ENCODE measurements at places on chromosomes 16 and 17.

GRCh38 chr17:7220593-7221277, 997 bp downstream of the ACADVL start:
- DNase-seq, result no peak

GRCh38 chr17:78823282-78824046, 17.1 kb downstream of the USP36 start:
- no peak for DNase-seq

GRCh38 chr17:14918540-14918939, 346.6 kb downstream of the PMP22 start:
- no peak for DNase-seq

GRCh38 chr17:31433091-31433790, 41.8 kb downstream of the RAB11FIP4 start:
- DNase-seq, result no peak

DNA sequence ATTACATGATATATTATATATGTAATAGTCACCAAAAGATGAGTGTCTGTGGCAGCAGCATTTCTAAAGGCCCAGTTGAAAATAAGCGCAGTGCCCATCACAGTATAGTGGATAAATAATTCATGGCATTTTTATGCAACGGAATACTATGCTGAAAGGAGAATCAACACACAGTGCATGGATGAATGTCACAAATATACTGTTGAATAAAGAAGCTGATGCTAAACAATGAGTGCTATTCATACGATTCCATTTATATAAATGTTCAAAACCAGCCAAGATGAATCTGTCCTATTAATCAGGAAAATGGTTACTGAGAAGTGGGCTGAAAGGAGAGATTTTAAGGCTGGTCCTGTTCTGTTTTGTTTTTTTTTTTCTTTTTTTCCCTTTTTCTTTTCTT, 61.6 kb downstream of the HSD17B2 start:
- no peak for DNase-seq

DNA sequence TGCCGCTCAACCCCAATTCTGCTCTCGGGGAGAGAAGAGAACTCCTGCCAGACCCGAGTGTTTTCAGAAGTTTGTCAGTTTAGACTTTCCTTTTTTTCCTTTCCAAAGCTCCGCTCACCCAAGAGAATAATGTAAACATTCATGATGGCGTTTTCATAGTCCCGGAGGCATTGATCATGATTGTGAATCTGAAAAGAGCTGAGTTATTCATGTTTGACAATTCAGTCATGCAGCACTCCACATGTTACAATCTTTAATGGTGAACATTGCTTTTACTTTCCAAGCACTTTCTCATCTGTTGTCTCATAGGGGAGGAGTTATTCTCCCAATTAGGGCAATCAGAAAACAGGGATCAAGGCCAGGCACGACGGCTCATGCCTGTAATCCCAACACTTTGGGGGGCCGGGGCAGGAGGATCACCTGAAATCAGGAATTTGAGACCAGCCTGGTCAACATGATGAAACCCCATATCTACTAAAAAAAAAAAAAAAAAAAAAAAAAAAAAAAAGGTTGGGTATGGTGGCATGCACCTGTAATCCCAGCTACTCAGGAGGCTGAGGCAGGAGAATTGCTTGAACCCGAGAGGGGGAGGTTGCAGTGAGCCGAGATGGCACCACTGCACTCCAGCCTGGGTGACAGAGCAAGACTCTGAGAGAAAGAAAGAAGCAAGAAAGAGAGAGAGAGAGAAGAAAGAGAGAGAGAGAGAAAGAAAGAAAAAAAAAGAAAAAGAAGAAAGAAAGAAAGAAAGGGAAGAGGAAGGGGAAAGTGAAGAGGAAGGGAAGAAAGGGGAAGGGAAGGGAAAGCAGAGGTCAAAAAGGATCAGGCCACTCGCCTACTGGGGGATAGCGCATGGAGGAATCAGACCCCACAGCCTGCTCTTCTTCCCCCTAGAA, 70.0 kb upstream of the TNRC6C start:
- no peak for DNase-seq

DNA sequence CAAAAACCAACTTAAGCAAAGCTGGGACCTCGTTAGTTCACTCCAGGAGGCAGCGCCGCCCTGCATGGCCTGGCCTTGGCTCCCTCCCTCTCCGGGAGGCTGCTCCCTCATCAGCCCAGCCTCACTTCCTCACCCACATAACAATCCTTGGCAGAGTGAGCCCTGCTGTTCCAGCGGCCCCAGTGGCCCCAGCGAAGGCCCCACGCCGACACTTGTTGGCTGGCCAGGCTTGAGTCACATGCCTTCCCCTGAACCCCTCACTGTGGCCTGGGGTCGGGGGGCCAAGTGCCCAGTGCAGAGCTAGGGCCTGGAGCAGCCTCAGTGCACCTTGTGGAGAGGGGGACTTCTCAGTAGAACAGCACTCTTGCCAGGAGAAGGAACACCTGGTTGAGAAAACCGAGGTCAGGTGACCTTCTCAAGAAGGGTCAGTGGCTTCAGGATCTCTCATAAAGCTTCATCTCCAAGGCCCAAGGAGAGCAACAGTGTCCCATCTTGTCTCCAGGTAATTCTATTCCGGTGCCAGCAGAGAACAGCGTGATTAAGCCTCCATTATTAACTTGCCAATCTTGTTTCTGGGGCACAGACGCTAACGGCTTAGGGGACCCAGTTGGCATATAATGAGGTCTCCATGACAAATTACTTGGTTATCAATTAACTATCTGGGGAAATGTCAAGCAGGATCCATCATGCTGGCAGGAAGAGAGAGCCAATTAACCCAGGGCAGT, 26.8 kb downstream of the ENDOV start:
- DNase-seq, result no peak

GRCh38 chr17:62966426-62967204, 580 bp downstream of the TANC2 start:
- no peak for DNase-seq

DNA sequence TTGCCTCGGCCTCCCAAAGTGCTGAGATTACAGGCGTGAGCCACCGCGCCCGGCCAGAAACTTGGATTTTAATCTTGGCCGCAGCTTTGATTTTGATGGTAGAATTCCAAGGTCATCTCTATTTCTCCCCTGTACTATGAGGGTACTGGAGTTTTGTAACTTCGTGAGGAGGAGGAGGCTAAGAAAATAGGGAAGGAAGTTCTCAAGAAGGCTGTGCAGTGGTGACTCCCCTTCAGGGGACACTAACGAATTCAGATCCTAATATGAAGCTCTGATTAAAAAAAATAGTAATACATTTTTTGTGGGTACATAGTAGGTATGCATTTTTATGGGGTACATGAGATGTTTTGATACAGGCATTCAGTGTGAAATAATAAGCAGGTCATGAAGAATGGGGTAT, 55.9 kb downstream of the LDHD start:
- DNase-seq, result no peak

- no peak for DNase-seq
These were observed 7.0 kb upstream of the CDR2 start for GRCh38 chr16:22381392-22381791.
